ENCODE measurements at places on chromosomes 2 and 18.

GRCh38 chr2:25178976-25179375, 10.6 kb upstream of the POMC start:
- no peak for DNase-seq

DNA sequence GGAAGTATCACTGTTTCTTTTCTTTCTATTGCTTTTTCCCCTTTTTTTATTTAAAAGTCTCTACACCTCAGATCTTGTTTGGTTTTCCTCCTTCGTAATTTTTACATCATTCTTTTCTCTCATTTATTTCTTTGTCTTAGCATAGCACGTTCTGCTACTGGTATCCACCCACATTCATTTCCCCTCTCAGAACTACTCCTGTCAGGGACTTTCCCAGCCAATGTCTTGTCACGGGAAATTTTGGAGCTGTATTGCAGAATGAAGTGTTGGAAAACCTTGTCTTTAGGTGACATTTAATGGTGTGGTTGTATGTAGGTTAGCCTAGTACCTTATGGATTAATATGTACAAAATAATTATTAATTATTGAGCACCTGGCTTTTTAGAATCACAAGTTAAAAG, 34.0 kb downstream of the TTLL4 start:
- no peak for DNase-seq

DNA sequence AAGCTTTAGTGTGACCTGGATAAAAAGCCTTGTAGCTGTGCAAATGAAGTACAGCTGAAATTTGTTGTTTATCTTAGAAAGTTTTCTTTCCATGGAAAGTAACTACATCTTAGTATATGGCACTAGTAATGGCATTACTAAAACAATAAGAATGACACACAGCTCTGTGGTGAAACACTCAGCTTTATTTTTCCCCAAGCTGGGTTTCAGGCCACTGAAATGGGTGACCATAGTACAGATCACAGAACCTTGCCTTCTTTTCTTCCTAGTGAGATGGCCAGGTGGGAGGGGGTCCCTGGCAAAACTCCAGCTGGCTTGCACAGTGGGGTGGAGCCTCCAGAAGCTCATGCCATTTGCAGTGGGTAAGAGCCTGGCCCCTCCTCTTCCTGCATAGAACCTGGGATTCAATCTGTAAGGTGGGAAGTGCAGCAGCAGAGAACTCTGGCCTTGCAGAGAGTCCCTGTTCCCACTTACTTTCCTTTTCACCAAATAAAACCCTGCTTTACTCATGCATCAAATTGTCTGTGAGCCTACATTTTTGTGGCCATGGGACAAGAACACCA, 17.6 kb upstream of the GRP start:
- DNase-seq: no peak

- no peak for DNase-seq
Measured at GRCh38 chr2:117771969-117772630, 42.4 kb upstream of the DDX18 start.

DNA sequence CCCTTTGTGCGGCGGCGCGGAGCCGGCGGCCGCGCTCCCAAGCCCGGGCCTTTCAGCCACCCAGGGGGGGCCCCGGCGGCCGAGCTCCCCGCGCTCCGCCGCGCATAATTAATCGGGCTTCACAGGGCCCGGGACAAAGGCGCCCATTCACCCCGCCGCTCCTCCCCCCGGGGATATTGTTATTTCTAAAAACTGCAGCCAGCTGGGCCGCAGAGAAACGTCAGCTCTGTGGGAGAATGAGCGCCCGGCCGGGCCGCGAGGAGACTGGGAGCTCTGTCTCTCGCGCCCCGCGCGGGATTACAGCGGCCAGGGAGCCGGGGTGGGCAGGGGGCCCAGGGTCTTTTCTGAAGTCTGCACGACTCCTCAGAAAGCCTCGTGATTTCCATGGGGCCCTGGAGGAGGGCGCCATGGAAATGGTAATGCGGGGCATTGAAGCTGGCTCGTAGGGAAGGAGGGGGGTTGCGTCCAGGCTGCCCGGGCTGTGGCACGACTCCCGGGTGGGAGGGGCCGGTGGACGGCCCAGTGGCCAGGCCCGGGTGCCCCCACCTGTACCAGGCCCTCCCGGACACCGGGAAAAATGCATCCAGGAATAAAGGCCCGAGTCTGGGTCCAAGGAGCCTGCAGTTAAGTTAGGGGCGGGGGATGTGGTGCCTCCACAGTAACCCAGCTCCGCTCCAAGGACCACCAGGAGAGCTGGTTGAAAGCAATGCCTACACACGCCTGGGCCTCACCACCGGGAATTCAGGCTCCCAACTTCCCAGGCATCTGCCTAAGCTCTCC, 125.3 kb downstream of the ZFP36L2 start:
- no peak for DNase-seq

- DNase-seq: no peak
Measured at GRCh38 chr2:229244975-229245374, 26.1 kb downstream of the PID1 start.

DNA sequence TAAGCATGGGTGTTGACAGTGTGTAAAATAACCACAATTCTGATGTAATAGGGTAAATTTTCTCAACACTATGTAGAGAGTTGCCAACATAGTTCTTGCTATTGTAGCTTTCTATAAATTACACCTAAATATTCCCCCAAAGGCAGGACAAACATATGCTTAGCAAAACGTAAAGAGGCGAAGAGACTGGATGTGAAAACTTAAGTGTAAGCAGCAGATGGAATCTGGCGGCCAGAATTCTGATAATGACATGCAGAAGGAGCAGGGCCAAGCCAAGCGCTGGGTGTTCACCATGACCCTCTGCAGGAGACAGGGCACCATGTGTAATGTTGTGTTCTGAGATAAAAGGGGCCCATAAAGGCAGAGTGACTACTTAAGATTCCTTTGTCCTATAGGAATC, 105.2 kb upstream of the ZNF521 start:
- no peak for DNase-seq

DNA sequence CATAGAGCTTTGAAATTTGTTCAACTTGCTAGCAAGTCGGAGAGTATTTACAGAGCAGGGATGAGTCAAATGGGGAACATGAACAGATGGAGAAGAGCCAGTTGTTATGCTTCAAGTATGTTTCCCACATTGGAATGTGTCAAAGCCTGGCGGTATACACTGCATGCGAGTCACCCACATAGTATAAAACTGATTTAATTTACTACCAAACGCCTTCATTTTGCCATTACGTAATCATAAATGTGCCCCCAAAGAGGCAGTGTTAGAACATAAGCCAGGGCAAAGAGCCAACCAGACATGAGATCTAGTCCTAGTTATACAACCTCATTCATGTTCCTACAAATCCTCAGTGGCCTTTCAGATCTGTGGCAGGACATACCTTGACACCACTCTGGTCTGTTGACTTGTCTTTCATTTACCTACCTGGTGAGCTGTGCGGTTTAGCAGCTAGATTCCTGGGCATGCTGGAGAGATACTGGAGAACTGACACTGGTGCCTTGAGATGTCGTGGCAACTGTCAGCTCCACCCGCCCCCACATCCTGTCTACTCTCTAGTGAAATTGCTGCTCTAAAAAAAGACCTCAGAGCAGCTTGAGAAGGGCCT, 21.7 kb upstream of the NRP2 start:
- no peak for DNase-seq

- no peak for DNase-seq
Measured at GRCh38 chr2:160006475-160006874, 55.9 kb downstream of the PLA2R1 start.

DNA sequence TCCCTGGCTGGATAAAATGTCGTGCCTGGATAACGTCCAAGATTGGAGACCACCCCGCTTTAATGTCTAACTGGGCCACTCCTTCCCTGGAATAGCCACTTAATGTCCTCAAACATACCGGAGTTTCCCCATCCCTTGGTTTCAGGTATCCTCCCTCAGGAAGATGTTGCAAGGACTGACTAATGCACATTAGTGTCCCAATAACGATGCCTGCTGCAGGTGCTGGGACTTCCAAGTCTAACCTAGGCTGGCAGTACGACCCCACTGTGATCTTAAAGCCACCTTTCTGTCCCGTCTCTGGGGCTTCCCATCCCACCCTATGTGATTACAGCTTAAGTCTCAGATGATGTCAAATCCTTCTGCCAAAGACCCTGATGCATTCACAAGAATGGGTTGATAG, 1.1 kb upstream of the ATP6V1C2 start:
- DNase-seq: no peak

- no peak for DNase-seq
Measured at GRCh38 chr2:239189711-239190131, 211.1 kb downstream of the HDAC4 start.

GRCh38 chr2:25454824-25455611, 113.3 kb upstream of the DNMT3A start:
- no peak for DNase-seq

- no peak for DNase-seq
Measured at GRCh38 chr18:30652387-30652786, 390.2 kb downstream of the DSC3 start.

DNA sequence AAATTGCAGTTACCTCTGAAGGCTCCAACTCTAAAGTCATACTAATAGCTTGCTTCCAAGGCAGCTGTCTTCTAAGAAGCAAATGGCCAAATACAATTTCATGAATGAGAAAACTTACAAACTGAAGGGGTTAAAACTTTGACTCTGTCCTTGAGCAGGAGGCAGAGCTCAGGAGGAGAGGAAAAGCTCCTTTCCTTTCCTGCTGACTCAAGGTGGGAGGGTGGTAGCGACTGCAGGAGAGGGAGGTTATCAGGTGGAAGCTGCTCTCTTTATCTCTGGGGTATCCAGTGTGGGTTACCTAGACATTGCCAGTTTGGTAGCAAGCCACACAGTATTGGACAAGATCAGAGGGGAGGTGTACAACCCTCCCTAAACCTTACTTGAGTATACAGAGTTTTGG, 2.7 kb upstream of the EFEMP1 start:
- no peak for DNase-seq

- DNase-seq: no peak
Measured at GRCh38 chr2:143759455-143759854, 630.2 kb downstream of the ARHGAP15 start.

DNA sequence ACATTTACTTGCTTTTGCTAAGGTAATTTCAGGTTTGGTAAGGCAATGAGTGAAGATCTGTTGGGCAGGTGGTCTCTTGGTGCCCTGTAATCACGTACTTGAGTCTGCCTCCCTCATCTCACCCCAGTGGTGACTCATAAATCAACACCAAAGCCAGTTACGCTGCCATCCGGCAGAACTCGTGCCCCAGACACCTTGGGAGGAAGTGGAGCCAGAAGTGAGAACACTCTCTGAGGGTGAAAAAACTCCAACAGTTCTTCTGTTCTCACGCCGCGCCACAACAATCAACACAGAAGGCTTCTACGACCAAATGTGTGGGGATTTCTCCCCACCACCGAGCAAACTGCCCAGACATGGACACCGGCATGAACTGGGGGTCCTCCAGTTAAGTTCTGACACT, 206.2 kb downstream of the ARL4C start:
- DNase-seq: no peak

DNA sequence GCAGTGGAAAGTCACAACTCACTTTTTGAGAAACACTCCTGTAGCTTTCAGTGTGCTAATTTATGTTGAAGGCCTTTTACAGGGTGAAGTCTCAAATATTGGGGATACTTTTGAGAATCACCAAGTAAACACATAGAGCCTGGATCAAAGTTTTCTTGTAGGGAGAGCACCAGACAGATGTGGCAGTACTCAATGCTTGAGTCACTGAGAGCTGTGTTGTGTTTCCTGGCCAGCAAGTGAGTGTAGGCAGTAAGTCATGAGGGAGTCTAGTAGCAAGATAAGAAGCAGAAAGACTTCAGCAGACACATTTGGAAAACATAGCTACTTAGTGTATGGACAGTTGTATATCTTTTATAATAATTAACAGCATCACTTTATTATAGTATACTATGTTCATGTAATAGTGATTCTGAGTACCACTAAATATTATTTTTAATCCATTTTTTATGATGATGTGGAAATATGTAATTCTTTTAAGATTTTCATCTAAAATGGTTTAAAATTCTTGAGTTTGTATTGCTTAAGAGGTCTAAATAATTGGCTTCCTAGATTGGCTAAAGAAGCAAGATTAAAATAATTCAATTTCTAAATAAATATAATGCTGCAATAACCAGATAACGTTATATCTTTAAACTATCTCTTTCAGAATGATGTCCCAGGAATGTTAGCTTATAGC, 12.8 kb downstream of the PSMD1 start:
- no peak for DNase-seq

- no peak for DNase-seq
Measured at GRCh38 chr2:207163053-207163755, 2.5 kb downstream of the KLF7 start.

DNA sequence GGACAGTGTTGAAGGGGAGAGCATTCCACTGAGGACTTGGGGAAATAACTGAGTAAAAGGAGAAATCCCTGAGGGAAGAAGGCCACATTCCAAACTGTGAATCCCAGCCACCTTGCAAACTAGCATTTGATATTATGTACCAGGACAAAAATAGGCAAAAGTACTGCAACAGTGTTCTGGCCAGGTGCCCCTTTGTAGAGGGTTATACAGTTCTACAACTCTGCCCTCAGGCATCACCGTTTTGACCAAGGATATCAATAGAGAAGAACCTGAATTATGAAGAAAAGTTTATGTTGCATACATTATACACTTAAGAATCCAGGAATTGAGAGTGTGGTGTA, 20.6 kb upstream of the CAVIN2 start:
- no peak for DNase-seq

DNA sequence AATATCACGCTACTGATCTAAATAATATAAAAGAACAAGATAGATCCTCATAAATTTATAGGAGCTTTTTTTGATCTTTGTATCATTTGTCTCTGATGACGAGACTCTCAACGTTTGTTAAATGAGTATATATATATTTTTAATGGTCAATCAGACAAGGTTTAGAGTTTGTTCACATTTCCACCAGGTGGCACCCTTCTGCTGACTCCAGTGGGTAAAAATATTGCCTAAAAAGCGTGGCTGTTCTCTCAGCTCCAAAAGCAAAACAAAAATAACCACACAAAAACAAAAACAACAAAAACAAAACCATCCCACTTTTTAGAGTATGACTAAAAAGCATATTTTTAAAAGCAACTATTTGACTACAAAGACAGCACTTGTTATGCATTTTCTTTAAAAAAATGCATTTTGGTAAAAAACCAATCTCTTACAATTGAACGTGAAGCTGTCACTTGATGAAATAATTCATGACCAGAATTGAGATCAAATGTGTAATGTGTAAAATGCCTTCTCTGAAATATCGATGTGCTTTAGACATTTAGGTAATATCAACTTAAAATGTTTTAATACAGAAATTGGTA, 723.2 kb downstream of the DPP10 start:
- DNase-seq: no peak

DNA sequence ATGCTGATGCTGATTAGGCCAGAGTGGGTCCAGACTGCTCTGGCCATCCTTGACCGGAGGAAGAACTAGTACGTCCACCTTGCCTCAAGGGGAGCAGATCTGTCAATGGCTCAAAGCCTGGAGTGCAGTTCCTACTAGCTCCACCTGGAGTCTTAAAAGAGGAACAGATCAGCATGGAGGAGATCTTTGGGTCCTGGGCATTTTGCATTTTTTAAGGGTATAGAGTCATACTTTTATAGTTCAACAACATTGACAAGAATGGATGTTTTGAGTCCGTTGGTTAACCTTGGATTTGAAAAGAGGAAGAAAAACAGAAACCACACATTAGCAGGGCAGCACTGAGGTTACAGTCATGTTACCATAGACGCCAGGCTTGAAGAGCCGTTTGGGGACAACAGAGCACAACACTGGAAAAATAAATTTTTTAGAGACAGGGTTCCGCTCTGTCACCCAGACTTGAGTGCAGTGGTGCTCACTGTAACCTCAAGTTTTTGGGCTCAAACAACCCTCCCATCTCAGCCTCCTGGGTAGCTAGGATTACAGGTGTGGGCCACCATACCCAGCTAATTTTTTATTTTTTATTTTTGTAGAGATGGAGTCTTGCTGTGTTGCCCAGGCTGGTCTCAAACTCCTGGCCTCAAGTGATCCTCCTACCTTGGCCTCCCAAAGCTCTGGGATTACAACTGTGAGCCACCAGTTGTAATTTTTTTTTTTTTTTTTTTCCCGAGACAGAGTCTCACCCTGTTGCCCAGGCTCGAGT, 78.5 kb downstream of the PRKCE start:
- no peak for DNase-seq

Data from NCI-H187 (cell line).